ENCODE measurements at places on chromosomes 2 and 18.

GRCh38 chr2:205781244-205781931, 99.1 kb downstream of the NRP2 start:
- DNase-seq: no peak

DNA sequence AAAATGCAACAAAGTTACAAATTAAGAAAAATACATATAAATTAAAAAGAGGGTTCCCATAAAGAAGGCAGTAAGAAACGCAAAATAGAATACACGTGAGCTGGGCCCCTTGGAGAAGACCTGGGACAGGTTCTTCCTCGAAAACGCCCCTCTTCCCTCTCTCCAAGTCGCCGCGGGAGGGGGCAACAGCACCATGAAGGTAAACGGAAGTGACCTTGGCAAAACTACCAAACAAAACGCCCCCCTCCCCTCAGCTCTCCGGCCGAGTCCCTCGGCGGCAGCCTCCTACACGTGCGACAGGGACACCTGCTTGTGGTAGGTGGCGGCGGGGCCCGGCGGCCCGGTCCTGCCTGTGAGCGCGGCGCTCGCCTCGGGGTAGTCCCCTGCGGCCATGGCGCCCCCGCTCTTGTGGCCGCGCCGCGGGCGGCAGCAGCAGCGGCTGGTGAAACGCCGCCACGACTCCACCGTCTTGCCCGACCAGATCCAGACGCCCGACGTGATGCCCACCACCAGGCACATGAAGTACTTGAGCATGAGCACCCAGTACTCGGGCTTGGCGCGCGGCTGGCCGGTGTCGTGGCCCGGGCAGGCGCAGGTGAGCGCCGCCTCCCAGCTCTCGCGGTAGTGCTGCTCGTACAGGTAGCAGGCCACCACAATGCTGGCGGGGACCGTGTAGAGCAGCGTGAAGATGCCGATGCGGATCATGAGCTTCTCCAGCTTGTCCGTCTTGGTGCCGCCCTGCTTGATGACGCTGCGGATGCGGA, 2.8 kb downstream of the FZD5 start:
- no peak for DNase-seq

GRCh38 chr18:59502274-59503175, 143.5 kb upstream of the LMAN1 start:
- DNase-seq: no peak

DNA sequence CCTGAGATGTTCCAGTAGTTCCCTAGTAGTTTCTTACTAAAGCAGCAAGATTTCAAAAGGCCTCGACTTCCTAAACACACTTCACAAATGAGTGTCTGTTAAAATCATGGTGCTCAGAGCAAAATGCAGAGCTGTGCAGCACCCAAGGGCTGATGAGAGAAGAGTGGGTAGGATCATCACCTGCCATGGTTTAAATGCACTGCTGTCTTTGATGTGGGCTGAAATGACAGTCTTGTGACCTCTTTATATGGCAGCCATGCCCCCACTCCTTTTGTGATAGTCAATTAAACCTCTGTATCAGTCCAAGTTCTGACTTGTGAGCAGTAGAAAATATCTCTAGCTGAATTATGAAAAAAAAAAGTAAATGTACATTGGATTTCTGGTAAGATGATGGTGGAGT, 107.1 kb downstream of the TFCP2L1 start:
- DNase-seq: no peak

GRCh38 chr18:48412339-48412929, 3.3 kb upstream of the ZBTB7C start:
- DNase-seq: peak; percentile 35

DNA sequence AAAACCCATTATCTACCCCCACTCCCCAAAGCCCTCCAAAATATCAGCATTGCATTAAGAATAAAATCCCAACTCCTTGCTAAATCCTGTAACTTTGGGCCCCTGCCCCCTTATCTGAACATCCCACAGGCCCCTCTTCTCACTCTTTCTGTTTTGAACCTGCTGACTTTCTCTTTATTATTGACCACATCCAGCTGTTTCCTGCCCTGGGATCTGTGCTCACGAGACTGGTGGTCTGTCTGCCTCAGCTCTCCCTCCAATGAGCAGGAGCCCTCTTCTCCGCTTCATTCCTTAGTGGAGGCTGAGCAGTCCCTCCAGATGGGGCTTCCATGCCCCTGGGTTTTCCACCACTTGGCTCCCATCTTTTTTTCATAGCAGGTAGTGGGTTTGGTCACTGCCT, 116.9 kb downstream of the ACKR3 start:
- DNase-seq: no peak

DNA sequence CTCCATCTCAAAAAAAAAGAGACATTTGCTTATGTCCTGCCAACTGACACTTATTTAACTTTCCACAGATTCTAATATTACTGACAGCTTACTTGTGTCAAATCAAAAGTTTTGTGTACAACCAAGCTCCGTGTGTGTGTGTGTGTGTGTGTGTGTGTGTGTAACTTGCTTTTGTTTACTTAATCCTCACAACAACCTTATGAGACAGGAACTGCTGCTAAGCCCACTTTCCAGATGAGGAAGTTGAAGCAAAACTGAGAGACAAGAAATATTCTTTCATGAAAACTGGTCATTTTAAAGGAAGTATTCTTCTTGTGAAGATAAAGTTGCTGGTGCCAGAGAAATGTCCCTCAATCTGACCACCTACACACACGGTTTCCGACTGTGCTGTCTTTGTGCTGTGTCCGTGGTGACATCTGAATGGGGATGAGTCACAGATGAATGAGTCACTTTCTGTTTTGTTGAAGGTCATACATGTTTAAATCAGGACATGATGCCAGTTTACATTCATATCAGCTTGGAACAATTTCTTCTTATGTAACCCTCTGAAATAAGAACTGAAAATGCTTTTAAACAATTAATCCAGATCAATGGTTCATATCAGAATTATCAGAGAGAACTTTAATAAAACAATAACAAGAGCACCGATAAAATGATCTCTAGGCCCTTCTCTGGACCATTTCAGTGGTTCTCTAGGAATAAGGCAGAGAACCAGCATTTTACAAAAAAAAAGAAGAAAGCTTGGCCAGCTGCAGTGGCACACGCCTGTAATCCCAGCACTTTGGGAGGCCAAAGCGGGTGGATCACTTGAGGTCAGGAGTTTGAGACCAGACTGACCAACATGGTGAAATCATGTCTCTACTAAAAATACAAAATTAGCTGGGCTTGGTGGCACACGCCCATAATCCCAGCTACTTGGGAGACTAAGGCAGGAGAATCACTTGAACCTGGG, 95.5 kb downstream of the THNSL2 start:
- no peak for DNase-seq

DNA sequence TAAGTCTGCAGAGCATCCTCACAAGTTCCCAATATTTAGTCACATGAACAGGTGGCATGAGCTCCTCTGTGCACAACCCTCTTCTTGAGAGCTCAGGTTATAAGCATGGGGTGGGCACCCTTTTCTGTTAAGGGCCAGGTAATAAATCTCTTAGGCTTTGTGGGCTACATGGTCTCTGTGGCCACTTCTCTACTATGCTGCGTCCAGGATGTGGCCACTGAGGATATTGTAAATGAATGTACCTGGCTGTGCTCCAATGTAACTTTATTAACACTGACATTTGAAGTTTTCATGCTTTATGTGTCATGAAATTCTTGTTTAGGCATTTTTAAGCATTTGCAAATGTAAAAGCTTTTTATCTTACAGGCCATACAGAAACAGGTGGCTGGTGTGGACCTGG, 116.8 kb upstream of the ST6GAL2 start:
- no peak for DNase-seq

DNA sequence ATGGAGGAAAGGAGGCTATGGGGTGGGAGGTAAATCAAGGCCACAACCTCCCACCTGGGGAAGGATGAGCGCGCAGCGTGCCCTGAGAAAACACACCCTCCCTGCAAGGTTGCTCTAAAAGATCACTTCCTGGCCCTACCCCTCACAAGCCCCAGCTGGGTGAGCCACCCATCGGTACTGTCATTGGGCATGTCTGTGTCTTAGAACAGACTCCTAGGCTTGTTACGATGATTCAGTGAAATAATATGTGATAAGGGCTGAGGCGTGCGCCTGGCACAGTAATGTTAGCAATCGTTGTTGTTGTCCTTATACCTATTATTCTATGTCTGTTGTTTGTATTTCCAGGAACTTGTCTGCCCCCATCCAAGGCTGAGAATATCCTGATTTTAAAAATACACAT, 175.1 kb downstream of the ZFP36L2 start:
- DNase-seq: no peak

DNA sequence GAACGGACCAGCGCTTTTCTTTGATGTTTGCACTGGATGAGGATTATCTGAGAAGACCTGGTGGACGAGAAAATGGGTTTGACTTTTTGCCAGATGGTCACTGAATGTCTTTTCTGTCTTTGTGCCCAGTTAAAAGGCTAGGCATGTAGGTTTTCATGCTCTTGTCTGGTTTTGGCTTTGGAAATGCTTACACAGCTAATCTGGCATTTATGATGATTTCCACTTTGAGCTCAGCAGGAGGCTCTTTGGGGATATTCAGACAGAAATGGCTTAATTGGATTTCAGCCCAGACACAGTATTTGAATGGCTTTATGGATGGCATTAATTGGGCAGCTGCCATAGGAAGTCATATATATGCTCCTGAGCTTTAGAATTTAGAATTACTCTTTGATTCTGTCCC, 59.6 kb downstream of the NCK2 start:
- DNase-seq: no peak

DNA sequence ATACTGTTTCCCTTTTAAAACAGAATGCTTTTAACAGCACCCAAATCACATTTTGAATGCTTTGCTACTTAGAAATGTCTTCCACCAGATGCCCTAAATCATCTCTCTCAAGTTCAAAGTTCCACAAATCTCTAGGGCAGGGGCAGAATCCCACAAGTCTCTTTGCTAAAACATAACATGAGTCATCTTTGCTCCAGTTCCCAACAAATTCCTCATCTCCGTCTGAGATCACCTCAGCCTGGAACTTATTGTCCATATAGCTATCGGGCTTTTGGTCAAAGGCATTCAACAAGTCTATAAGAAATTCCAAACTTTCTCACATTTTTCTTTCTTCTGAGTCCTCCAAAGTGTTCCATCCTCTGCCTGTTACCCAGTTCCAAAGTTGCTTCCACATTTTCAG, 1374.5 kb upstream of the NXPH2 start:
- DNase-seq: no peak

DNA sequence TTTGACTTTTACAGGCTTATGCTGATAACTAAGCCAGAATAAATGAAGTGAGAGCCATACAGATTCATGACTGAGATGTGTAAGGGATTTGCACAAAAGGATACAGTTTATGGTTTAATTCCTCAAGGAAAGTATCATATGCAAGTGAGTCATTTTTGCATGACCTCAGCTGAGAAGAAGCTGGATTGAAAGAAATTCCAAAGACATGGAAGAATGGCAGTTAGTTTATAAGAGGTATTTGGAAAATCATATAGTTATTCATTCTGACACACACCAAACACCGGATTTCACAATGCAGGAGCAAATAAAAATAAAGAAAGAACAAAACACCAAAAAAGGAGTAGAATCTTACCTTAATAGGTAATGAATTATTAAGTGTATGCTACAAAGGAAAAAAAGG, 83.2 kb upstream of the RND3 start:
- DNase-seq: no peak

DNA sequence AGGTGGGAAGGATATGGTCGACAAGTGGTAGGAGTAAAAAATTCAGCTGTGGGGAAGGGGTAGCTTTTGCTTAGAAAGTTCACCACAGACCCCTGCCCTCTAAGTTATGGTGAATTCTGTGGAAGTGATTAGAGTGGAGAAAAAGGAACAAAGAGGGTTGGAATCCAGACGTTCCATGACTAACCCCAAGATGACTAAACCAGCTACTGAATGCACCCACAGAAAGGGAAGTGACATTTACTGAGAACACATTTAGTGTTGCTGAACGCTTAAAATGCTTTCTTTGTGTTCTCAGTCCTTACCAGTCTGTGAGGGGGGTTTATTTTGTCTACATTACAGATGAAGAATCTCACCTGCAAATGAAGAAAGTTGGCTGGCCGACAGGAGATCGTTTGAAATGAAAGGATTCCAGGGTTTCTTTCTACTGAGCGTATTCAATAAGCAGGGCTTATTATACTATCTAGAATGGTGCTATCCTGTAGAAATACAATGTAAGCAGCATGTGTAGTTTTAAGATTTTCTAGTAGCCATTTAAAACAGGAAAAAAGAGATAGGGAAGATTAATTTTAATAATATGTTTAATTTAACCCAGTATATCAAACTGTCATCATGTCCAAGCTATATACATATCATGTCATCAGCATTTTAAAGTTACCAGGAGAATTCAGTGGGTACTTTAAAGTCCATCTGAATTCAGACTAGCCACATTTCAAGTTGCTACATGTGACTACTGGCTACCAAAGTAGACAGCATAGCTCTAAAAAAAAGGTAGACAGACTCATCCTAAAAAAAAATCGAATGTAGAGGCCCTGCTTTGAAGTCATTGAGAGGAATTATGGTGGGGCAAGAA, 60.1 kb downstream of the LIMS1 start:
- peak; percentile 27 for DNase-seq

GRCh38 chr2:40814616-40815015, 362.7 kb upstream of the SLC8A1 start:
- no peak for DNase-seq

- no peak for DNase-seq
Observed at GRCh38 chr2:114056294-114057143, 166.6 kb downstream of the ACTR3 start.

GRCh38 chr2:121052023-121052422, 233.0 kb downstream of the TFCP2L1 start:
- DNase-seq: no peak

GRCh38 chr2:175620106-175620505, 382.0 kb downstream of the LNPK start:
- no peak for DNase-seq

DNA sequence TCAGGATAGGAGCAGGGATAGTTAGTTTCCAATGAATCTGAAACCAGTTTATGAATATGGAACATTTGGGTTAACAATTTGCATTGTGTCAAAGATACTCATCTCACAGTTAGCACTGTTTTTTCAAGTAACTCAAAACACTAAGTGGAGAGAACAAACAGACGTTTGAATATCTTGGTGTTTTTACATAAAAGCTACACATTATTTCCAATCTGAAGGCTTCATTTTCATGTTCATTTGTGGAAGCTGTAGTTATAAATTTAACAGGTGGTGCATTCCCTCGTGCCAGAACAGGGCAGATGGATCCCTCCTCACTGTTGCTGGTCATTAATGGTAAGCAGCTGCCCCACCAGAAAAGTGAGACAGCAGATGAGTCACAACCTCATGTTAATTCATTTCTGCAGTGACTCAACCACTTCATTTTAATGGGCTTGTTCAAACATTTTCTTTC, 286.9 kb downstream of the TMX3 start:
- DNase-seq: no peak

- DNase-seq: no peak
Observed at GRCh38 chr2:222730366-222730999, 59.0 kb downstream of the MOGAT1 start.
